ENCODE measurements at places on chromosomes 5 and 9.
A peak's percentile ranks its signal among the peaks of the same experiment; 100 is the strongest.

- DNase-seq: no peak
Measured at GRCh38 chr5:19771174-19771835, 216.7 kb downstream of the CDH18 start.

- no peak for DNase-seq
Measured at GRCh38 chr5:120528609-120529008, 64.5 kb downstream of the PRR16 start.

DNA sequence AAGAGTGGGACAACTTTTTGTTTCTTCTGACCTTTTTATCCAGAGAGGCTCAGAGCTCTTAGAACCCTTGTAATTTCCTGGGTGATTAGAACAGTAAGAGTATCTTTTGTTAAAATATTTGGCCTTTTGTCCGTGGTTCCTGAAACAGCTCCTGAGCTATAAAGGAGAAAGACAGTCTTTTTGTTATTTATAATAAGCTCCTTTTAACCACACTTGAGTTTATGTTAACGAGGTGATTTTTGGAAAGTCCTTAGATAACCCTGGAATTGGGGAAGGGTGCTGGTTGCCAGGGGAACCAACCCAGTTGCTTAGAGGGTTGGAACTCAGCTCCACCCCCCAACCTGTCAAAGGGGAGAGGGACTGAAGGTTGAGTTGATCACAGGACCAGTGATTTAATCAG, 4.8 kb downstream of the ZNF483 start:
- DNase-seq: no peak

DNA sequence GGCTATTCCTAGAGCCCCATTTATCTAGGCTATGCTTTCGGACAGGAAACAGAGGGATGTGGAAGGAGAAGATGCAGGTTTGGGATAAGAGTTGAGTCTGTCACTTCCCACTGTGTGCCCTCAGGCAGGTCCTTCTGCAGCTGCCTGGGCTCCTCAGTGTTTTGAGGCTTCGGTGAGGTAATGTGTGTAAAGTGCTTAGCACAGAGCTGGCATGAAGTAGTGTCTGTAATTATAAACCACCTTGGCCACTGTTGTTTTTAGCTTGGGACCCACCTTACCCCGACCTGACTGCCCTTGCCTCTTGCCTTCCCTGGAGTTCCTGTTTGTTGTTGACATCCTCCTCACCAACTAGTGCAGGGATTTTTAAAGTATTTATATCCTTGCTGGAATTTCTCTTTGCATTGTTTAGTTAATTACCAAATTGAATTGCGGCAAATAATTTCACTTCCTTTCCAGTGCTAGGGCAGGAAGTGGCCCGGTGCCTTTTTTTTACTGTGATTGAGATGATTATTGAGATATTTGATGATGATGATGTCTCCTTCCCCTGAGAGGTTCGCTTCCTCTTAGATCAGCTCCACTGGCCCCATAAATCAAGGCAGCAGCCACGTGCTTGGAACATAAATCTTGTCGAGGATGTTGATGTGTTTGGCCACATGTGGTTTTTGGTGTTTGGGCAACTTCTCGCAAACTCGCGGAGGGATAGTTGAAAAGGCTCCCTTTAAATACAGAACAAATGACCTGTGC, 38.3 kb upstream of the DAB2IP start:
- no peak for DNase-seq

- DNase-seq: no peak
Measured at GRCh38 chr5:53323943-53324642, 156.3 kb upstream of the FST start.

DNA sequence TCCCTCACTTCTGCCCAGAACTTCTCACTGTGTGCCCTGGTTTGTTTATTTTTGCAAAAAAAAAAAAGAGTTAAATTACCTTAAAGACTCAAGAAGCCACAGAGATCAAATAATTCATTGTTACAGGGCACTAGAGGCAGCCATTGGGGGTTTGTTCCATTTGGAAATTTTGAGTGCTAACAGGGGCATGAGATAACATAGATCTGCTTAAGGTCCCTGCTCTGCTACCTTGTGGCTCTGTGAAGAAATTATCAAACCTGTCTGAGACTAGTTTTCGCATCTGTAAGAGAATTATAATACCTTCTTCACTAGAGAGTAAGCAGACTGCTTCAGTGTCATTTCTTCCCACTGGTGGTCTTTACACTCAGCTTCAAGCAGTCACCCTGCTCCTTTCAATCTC, 394 bp downstream of the TLR4 start:
- no peak for DNase-seq

DNA sequence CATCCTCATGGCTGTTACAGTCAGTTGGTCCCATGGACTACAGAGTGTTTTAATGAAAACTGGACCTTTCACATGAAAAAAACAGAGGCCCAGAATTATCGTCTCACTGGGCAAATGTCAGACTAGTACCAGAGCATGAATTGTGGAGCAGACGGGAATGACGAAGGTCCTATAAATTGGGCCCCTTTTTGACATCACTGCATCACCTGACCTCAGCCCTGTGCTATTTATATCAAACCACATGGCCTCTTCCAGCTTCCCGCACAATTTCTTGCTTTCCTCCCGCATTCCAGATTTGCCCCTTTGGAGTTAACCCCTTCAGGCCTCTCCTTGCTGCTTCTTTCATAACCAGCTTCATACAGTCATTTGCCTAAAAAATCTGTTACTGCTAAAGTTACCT, 301.7 kb downstream of the ATPSCKMT start:
- DNase-seq: no peak

DNA sequence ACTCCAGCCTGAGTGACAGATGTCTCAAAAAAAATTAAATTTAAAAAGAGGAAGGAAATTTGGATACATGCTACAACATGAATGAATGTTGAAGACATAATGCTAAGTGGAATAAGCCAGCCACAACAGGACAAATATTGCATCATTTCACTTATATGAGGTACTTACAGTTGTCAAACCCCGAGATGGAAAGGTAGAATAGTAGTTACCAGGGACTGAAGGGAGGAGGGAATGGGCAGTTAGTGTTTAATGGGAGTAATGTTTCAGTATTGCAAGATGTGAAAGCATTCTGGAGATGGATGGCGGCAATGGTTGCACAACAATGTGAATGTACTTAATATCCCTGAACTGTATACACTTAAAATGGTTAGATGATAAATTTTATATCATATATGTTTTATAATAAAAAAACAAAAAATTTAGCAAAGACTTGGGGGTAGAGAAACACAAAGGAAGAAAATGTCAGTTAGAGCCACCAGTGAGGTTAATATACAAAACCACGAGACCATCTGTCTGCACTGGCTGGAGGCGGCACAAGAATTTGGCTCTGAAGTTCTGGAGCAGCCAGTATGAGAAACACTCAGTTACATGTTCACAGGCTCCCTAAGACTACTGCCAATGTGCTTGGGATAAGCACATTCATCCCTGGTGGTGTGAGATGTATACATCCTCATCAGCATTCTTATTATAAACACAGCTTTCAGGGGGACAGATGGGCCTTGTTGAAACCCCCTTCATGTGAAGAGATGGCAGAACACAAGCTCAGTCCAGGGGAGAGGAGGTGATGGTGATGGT, 37.0 kb upstream of the RPS23 start:
- DNase-seq: no peak

DNA sequence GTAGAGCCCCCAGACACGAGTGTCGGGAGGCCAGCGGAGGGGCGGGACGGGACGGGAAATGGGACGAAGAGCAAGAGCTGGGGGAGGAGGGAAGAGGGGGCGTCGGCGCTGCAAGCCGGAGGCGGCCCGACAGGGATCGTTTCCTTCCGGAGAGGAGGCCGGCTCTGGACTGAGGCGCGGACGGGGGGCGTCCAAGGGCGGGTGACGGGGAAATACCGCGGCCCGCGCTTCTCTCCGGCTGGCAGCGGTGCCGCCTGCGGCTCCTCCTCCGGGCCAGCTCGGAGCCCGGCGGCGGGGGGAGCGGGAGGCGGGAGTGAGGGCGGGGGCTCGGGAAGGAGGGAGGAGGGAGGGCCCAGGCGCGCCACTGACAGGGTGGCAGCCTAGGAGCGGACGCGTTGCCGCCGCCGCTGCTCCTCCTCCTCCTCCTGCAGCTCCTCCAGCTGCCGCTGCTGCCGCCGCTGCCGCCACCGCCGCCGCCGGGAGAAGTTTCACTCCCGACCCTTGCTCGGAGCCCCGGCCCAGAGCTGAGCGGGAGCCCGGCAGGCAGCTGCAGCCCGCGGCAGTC, at the start of gene CHSY3:
Gene CHSY3, plus strand, starts transcription at position 364 of the 565 bp plus-strand sequence.
- DNase-seq: peak; percentile 8

DNA sequence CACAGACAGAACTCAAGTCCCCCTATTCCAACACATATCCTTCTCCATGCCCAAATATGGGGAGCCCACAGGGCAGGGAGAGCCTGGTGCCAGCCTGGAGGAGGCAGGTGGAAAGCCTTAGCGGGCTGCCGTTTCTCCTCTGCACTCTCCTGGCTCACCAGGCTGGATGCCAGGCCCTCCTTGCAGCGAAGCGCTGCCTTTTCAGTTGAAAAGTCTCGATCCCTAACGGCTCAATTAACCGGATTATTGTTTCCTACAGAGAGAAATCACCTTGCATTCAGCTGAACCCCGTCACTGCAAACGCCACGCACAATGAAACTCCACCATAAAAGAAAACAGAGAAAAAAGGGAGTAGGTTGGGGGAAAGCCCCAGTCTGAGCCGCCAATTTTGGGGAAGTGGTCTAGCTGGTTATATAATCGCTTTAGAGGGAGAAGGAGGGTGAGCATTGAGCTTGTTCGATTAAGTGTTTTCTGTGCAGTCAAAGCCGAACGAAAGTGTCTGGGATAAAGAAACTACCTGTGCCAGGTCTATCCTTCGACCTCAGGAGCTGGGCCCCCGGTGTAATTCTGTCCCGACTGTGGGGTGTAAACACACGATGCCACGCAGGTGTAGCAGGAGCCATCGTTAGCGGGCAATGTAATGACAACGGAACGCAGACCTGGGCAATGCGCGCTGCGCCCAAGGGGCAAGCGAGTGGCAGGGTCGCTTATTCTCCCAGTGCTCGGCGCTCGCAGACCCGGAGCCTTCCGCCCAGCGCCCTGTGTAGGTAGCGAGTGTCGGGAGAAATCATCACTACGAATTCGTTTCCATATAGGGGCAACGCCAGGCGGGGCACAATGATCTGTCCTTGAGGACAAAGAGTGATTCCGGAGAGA, 3.8 kb downstream of the BARHL1 start:
- DNase-seq: no peak

- DNase-seq: no peak
Measured at GRCh38 chr5:108801776-108802175, 54.1 kb downstream of the FER start.

DNA sequence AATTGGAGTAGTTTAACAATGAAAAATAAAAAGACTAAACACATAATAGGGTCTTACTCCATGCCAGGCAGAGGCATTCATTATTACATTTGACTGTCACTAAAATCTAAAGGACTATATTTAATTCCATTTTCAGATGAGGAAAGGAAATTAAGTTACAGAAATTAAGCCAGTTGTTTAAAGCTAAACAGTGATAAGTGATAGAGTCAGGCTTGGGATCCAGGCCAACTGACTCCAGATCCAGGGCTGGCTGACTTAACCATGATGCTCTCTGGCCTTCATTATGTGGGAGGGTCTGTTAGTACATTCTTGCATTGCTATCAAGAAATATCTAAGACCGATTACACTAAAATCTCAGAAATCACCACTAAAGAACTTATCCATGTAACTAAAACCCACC, 107.2 kb downstream of the ARHGEF28 start:
- DNase-seq: no peak

GRCh38 chr9:108184941-108185340, 670.8 kb downstream of the ACTL7B start:
- no peak for DNase-seq

GRCh38 chr9:132026932-132027585, 52.6 kb downstream of the MED27 start:
- DNase-seq: no peak

DNA sequence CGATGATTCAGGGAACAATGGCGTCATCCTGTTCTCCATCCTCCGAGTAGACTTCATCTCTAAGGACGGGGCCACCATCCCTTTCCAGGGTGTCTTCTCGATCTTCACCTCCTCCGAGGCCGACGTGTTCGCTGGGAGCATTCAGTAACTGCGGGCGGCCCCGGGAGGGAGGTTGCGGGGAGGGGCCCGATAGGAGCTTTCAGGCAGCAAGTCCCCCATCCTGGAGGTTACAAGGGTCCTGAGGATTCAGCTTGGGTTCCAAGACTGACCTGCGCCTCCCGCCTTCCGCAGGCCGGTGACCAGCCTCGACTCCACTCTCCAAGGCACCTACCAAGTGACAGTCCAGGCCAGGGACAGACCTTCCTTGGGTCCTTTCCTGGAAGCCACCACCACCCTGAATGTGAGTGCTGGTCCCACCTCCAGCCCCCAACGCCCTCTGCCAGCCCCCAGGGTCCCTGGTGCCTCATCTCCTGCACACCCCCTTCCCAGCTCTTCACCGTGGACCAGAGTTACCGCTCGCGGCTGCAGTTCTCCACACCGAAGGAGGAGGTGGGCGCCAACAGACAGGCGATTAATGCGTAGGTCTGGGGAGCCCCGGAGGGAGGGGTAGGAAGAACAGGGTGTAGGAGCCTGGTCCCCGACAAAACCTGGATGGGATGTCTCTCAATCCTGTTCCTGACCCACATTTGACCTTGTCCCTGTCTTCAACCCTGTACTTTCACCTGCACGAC, 20.8 kb downstream of the GPRIN1 start:
- no peak for DNase-seq

- no peak for DNase-seq
Measured at GRCh38 chr9:126806336-126806735, 1.5 kb downstream of the ZBTB43 start.

- DNase-seq: no peak
Measured at GRCh38 chr5:149056616-149057165, 6.2 kb downstream of the SH3TC2 start.

DNA sequence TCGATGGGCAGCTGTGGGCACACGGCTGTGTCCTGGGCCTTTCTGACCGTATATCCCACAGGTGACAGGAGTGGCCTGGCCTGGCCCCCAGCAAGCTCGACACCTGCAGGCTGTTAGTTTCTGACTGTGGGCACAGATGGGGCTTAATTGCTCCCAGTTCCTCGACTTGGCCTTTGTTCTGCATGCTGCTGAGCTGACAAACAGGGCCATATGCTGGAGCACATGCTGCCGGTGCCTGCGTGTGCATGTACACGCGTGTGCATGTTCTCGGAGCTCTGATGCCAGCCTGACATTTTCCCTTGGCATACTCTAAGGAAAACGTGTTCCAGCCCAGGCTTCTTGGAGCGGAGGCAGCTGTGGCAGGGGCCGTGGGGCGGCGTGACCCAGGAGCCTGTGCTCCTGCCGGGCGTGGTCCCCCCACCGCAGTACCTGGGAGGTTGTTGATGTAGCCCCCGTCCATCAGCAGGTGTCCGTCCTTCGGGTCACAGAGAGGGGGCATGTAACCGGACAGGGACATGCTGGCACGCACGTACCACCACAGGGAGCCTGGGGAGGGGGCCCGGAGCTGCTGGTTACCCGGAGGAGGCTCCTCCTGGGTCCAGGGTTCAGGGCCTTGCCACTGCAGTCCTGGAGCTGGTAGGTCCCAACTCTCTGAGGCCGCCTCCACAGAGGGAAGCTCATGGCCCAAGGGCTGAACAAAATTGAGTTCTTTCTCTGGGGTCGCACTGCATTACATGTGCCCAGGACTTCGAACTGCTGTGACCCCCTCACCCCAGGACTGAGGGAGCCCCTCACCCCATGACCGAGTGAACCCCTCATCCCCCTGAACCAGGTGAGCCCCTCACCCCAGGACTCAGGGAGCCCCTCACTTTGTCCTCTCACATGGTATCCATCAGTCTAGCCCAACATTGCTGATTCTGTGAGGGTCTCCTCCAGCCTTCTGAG, 4.1 kb upstream of the NSMF start:
- no peak for DNase-seq
